Activated T-cell treated with anti-CD3 and anti-CD28 coated beads for 1 hour (primary cell): ENCODE measurements at places on chromosomes 5 and 9.

GRCh38 chr5:135615581-135616260, 36.9 kb upstream of the CXCL14 start:
- DNase-seq, result no peak

DNA sequence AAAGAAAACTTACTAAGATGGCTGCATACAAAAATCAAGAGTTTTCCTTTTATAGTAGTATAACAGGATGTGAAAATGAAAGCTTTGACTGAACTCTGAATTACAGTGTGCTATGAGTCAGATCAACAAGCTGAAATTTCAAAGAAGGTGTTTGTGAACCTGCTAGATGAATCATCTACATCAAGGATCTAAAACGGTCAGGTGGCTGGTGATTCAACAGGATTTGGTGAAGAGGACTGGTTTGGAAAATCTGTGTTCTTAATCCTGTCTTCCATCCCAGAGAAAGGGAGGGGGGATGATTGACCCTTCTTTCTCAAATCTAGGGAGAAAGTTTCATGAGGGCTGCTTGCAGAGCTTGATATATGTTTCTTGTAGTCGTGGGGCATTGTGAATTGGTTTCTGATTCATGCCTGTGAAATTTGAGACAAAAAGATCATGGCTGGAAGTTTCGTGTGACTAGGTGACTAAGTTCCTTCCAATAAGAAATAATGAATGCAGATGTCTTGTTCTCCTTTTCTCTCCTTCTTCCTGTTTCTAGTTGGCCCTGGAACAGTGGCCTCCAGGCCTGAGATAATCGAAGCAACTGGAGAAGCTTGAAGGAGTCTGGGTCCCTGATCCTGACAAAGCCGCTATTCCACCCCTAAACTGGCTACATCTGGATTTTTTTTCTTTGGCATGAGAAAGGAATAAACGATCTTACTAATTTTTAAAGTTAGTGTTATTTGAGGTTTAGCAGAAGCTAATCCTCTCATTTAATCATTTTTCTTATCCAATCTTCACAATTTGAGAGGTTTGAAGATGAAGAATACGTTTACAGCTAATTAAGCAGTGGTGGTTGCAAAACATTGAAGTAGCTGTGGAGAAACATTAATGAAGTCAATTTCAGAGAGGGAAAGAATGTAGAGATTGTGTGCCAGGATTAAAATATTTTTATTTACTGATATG, 67.2 kb downstream of the MRPS30 start:
- no peak for DNase-seq

DNA sequence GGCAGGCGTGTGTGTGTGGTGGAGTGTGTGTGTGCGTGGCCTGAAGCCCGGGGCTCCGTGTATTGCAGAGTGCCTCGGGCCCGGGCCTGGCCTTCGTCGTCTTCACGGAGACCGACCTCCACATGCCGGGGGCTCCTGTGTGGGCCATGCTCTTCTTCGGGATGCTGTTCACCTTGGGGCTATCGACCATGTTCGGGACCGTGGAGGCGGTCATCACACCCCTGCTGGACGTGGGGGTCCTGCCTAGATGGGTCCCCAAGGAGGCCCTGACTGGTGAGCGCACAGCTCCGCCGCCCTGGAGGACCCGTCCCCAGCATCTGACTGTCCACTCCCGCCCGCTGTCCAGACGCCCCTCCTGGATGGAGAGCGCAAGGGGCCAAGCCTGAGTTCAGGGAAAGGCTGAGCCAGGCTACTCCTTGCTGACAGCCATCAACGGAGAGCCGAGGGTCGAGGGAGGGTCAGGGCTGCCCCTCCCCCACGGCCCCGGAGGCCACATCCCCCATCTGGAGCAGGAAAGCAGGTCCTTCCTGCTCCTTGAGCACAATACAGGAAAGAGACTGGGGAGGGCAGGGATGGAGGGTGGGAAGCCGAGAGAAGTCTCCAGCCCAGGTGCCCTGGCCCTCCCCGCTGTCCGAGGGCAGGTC, 18.4 kb downstream of the SLC6A18 start:
- no peak for DNase-seq

DNA sequence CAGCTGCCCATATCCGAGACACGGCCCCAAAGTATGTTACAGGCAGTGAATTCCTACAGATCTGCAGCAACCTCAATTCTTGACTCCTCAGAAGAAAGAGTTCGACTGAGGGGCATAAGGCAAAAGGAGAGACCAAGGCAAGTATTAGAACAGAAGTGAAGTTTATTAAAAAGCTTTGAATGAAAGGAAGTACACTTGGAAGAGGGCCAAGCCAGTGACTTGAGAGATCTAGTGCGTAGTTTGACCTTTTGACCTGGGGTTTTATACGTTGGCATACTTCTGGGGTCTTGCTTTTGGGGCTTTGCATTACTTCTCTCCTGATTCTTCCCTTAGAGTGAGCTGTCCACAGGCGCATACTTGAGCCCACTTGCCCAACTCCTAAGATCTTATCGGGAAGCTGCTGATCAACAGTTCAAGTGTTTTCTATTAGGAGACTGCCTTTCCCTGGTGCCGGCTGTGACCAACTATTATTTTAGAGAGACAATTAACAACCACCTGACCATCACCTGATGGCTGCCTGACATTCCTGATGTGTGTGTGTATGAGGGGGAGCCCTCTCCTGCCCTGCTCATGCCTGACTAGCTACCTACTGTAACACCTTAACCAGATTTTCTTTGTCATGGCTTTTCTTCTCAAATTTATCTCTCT, 1.5 kb upstream of the DEPDC1B start:
- no peak for DNase-seq

GRCh38 chr9:34437006-34437925, 21.1 kb downstream of the FAM219A start:
- peak; percentile 11 for DNase-seq

DNA sequence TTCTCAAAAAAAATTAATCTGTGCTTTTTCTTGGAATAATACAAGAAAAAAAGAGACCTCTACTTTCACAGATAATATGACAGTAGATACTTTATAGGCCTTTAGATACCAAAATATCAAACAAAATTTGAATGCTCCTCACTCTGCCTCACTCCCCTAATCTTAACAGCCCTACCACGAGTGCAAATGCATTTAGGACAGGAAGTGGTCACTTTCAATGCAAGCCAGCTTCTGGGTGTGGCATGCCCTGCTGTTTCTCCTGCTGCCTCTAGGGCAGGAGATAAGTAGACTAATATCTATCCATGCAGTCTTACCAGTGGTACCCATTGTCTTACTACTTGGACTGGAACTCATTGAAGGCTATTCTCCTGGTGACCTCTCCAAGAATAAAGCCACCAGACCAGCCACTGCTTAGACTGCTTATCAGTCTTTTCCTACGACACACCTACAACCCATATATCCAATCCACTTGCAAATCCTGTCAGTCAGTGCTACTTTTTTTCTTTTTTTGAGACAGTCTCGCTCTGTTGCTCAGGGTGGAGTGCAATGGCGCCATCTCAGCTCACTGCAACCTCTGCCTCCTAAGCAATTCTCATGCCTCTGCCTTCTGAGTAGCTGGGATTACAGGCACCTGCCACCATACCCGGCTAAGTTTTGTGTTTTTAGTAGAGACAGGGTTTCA, 23.0 kb downstream of the FRRS1L start:
- no peak for DNase-seq
